ENCODE measurements at places on chromosomes 2 and 18.

DNA sequence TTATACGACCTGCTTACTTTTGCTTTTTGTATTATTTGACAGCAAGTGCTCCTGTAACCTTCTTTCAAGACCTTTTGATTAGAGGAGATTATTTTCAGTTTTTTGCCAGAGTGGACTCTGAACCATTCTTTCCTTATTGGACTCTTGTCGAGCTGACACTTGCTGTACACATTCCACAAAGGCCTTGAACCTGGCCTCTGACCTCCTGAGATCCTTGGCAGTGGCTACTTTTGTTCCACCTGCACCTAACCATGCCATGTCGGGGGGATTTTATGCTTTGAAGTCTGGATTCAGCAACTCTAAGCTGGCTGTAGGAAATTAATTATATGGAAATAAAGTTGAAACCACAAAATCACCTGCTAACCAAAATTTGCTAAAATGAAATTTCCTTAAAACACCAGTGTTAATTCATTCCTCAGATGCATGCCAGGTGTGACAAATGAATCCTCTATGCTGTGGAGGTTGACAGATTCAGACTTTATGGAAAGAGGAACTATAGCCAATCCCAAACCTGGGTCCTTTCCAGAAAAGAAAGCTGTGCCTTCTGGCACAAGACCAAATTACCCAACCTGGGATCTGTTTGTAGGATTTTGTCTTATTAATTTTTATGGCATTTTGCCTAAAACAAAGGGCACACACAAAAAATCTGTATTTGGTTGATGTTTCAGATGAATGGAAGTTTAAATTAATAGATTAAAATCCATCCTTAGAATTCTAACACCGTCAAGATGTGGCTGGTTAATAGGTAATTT, 110.4 kb downstream of the CDC42EP3 start:
- no peak for DNase-seq

DNA sequence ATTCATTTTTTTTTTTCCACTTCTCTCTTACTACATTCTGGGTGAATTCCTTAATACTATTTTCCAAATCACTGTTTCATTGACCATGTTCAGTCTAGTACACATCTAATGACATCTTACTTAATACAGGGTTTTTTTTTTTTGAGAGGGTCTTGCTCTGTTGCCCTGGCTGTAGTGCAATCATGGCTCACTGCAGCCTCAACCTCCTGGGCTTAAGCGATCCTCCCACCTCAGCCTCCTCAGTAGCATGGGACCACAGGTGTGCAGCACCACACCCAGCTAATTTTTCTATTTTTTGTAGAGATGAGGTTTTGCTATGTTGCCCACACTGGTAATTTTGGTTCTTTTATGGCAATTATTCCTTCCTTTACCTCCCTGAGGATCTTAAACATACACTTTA, 29.4 kb downstream of the FBXO11 start:
- no peak for DNase-seq

DNA sequence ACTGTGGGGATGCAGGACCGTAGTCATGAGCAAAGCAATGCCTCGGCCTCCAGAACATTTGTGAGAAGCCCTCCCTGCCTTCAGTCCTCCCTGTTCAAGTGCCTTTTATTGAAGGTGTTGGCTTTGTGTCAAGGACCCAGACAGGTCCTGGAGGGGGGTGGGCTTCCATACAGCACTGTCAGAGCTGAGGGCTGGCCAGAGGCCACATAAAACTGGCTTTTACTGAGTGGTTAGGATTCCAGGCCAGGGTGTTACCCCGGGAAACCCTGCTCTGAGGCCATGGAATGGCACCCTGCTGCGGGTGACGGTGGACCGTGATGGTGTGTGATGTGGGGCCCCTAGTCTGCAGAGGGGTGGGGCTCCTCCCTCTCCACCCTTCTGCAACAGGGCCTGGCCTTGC, 41.6 kb downstream of the TOGARAM2 start:
- no peak for DNase-seq

GRCh38 chr18:78546281-78546680, 433.3 kb upstream of the SALL3 start:
- no peak for DNase-seq

- DNase-seq, result no peak
Observed at GRCh38 chr2:181684454-181685149, 4.3 kb upstream of the NEUROD1 start.

- no peak for DNase-seq
Observed at GRCh38 chr18:79912409-79912991, 39.0 kb downstream of the SLC66A2 start.

- no peak for DNase-seq
Observed at GRCh38 chr2:126859631-126860030, 39.1 kb upstream of the TEX51 start.

- DNase-seq, result no peak
Observed at GRCh38 chr2:217941886-217942728, 60.7 kb downstream of the TNS1 start.

DNA sequence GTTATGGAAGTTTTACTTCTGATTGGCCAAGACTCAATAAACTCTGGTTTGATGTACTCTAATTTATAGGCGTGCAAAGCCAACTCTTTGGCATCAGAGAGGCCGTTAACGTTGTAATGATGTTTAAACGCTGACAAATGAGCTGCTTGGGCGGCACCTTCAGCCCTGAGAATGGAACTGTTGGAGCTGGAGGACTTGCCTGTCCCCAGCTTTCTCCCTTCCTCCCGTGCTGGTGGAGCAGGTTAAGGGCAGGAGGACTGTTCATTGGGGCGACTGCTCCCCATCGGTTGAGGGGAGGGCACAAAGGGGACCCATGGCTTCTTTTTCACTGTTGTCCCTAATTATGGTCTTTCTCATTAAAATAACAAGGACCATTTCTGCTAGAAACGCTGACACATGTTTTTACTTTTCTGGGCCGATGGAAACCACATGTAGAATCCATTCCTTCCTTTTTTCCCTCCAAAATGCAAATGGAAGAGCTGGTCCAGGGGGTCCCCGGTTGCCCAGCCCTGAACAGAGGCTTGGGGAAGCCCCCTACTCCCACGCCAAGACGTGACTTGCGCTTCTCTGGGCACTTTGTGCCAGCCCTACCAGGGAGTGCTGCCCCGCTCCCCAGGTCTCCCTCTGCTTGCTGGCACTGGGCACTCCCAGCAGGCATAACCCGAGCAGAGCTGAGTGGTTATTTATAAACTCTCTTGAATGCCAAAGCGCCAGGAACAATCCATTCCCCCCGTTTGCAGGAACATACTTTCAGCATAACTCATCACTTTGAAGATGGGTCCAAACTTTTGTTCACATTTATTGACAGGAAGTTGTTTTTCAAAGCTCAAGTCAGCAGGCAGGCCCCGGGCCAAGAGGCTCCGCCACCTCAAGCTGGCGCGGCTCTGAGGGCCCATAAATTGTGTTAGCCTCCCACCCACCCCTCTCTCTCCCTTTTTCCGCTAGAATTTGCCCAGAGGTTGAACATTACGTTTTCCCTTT, 170.1 kb downstream of the ASB1 start:
- DNase-seq, result no peak
